ENCODE measurements at places on chromosomes 16 and 17.

DNA sequence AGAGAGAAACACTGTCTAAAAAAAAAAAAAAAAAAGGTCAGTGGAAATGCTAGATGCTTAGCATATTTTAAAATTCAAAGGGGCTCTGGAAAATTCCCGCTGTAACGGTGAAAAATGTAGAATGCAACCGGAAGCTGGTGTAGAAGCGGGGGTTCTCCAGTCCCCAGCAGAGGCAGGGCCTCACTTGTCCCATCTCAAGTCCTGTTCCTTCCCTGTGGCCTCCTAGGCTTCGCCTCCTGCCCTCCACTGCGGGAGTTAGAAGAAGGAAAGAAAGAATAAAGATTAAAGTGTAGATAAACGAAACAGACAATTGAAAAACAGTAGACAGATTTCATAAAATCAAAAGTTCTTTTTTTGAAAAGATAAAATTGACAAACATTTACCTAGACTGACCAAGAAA is 14.8 kb upstream of the ZNF287 start:
- no peak for DNase-seq

- DNase-seq: no peak
Measured at GRCh38 chr17:21210411-21211076, 3.4 kb downstream of the TMEM11 start.

GRCh38 chr17:30586818-30587595 is 109.8 kb downstream of the GOSR1 start:
- no peak for DNase-seq

- DNase-seq: no peak
Measured at GRCh38 chr16:24759006-24759405, 29.6 kb downstream of the TNRC6A start.

GRCh38 chr17:42005166-42005565 is 12.1 kb downstream of the DNAJC7 start:
- DNase-seq: no peak

DNA sequence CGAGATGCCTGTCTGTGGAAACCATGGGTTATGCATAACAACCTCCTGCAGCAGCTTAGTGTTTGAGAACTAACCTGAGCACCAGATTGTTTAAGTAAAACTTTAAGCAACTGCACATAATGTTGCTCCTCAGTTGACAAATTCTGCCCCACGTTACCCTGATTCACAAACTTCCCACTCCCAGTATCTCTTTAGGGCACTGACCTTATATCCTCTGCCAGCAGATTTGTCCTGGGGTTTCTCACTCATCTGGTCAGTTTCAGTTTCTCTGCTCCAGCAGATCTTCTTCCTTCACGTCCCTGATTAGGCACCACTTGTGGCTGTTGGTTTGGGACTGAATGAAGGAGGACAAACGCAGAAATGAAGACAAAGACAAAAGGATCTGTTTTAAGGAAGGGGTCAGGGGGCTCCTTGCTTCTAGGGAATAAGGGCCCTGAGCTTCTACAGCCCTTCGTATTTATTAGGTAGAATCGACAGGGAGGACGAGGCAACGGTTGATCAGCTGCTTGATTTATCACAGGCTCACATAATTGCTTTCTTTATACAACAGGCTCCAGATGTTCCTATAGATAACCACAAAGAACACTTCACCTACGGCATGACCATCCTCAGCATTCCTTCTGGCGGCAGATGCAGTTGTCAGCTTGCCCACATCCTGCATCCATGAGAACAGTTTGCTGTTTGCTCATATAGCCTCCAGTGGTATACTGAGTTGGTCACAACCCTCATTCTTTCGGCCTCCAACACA is 13.5 kb upstream of the ZNF689 start:
- no peak for DNase-seq

- no peak for DNase-seq
Measured at GRCh38 chr17:9230346-9230745, 209.0 kb downstream of the NTN1 start.

GRCh38 chr16:30658731-30659506 is 688 bp downstream of the FBRS start:
- DNase-seq: peak; percentile 64

DNA sequence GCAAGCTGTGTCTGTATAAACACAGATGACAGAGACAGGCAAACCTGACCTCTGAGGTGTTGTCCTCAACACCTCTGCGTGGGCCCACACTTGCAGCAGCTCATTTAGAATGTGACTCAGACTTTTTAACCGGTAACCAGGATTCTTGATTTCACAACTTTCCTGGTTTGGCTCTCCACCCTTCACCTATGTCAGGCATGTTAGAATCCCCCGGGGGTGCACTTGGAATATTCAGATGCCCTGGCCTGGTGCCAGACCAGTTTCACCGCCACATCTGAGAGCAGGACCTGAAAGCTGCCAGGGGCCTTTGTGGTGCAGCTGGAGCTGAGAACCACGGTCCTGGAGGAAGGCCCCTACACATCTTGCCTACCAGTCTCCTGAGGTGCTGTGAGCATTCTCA is 4.8 kb downstream of the DHODH start:
- DNase-seq: no peak

DNA sequence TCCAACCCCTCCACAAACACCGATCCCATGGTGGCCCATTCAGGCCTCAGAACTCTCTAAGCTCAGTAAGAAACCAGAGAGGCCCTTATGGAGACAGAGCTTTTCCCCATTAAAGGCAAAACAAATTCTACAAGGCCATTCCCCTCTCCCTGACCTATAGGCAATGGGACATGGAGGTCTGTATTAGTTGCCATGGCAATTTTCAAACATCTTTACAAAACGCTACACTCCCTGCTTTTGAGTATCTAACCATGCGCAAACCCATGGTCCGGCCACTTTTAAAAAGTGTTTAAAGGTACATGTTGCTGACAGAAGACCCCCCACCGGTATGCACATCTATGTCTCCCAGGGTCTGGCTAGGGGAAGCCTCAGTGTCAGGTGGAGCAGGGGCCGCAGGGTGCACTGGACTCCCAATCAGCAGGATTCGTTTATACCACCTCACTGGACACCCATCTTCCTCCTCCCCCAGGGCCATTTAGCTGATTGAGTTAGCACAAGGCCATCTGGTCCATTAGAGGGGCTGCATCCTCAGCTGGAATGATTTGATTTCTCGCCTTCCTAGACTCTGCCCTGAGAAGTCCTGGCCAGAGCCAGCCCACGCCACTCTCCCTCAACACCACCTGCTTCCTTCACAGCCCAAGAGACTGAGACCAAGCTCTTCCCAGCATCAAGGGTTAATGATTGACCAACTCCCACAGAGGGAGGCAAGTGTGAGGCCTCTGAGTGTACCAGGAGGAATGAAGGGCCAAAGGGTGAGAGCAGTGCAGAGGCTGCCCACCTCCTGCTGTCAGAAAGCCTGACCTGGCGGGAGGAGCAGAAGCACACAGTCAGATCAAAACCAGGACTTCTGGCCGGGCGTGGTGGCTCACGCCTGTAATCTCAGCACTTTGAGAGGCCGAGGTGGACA is 10.9 kb downstream of the ACLY start:
- DNase-seq: no peak

DNA sequence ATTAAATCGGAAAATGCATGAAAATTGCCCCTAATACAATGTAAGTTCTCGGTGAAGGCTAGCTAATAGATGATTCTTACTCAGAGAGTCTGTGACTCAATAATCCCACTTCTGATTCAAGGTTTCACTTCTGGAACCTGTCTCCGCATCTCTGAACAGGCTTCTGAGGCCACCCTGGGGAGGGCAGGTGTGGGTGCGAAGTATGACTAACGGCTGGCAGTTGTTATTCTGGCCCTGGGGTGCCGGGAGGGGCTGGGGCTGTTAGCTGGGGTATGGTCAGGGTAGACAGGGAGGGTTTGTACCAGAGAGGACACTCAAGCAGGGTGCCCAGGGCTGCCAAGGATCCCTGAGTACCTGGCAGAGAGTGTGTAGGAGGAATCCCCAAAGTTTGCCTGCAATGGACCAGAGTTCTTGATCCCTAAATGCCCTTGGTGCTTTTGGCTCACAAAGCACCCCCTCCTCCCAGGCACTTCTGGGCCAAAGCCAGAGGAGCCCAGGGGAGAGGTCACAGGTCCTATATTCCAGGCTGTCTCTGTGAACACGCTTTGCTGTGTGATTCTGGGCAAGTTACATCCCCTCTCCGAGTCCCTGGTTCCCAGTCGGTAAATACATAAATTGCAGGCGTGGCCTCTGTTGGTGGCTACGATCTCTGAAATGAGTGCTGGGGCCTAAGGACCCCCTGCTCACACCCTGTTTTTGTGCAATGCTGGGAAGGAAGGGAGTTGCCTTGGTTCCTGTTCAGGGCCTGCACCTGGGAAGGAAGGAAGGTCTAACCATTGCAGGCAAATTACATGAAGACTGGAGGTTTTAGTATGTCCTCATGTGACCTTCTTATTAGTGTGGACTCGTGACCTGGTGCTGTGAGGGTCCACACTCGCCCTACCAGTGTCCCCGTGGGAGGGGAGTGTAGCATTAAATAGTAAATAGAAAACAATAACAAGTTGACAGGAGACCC is 49.9 kb upstream of the CPNE2 start:
- peak; percentile 60 for DNase-seq

GRCh38 chr17:19299214-19299747 is 62.1 kb downstream of the EPN2 start:
- no peak for DNase-seq

- no peak for DNase-seq
Measured at GRCh38 chr17:27224526-27225315, 69.2 kb upstream of the WSB1 start.

- no peak for DNase-seq
Measured at GRCh38 chr16:23557779-23558702, 514 bp downstream of the UBFD1 start.

DNA sequence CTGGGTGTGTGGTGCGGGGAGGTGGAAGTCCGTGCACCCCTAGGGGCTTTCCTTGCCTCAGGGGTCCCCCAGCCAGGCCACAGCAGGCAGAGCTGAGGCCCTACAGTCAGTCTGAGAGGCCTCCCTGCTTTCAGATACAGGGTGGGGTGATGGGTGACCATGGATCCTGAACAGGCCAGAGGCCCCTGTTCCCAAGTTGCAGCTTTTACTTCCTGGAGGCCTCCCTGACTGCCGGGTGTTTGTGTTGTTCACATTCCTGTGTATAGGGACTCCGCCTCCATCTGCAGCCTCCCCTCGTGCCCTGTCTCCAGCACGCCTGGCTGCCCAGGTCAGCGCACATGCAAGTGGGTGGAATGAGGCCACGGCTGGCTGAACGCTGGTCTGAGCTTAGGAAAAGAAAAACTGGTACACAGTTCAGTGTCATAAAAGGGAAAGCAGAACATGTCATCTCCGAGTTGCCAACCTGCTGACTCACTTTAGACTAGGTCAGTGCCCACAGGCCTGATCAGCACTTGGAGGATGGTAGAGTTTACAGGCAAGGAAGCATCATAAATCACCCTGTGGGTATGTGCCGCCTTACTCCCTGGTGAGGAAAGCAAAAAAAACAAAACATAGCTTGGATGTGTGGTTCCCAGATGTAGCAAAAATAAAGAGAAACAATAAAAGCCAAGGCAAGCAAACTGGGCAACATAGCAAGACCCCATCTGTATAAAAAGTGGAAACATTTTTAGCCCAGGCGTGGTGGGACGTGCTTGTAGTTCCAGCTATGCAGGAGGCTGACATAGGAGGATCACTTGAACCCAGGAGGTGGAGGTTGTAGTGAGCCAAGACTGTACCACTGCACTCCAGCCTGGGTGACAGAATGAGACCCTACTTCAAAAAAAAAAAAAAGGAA is 6.2 kb upstream of the SLC7A6 start:
- DNase-seq: no peak

- DNase-seq: no peak
Measured at GRCh38 chr17:77564278-77564920, 394.1 kb upstream of the TNRC6C start.

All from CD4-positive, alpha-beta T cell (primary cell).